ENCODE measurements at places on chromosomes 2 and 18. TPM values are rescaled to one million over a fixed set of nuclear protein-coding genes. Genes with fewer than 3 reads are reported as not detected.

GRCh38 chr2:136392897-136393505 lies 275.1 kb upstream of the CXCR4 start:
- DNase-seq = no peak

DNA sequence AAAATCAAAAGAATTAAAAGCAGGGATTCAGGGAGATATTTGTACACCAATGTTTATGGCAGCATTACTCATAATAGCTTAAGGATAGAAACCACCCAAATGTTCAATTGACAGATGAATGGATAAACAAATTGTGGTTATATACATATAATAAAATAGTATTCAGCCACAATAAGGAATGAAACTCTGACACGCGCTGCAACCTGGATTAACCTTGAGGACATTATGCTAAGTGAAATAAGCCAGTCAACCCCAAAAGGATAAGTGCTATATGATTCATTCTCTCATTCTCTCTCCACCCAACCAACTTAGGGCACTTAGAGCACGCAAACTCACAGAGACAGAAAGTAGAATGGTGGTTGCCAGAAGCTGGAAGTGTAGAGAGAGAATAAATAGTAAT lies 216.8 kb upstream of the SLC14A2 start:
- no peak for DNase-seq

- DNase-seq = no peak
These were observed 158.6 kb upstream of the TWIST2 start for GRCh38 chr2:238689331-238689730.

DNA sequence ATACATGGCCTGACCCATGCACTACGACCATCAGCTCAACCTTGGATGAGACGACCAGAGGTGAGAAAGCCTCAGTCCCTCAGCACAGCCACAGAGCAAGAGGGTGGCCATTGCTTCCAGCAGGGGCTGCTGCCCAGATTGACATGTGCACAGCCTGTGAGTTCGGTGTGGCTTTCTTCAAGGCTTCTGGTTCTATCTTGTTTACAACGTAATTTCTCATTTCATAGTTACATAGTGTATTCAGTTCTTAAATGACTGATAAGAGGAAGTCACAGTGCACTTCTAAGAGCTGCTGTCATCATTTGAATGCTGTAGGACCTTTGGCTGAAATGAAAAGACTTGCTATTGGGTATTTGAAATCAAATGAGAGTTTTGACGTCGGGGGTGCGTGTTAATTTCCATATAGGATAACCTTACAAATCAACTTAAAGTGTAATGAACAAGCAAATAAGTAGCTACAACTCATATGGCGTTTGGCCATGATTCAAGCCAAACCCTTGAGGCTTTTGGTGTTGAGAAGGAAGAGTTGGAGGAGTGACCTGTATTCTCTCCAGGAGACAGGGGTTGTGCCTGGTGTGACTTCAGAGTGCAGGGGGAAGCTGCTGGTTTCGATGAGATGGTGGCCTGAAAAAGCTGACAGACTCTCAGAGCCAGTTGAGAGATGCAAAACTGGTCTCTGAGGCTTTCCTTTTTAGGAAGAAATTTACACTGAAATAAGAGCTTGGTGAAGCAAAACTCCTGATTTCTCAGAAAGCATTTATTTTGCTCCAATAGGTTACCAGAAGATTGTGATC lies 51.0 kb downstream of the TSHZ1 start:
- DNase-seq = no peak

DNA sequence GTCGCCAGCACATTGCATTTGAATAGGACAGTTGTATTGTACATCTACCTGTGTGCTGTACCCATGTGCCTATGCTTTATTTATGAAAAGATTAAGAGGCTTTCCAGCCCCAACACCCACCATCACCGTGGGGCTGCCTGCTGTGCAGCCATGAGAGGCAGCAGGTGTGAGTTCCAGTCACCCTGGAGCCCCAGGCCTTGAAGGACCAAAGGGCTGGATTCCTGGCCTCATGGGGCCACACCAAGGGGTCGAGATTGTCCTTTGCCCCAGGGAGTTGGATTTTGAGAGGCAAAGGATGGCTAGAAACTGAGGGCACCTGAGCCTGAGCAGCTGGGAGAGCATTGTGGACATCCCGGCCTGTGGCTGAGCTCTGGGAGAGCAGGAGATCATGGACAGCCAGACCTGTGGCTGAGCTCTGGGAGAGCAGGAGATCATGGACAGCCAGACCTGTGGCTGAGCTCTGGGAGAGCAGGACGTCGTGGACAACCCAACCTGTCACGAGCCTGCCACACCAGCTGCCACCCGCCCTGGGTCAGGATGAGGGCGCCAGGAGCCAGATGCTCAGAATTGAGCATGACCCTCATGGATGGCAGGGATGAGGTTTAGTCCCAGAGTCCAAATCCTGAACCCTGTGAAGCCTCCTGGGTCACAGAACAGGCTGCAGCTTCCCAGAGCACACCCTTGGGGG lies 182.5 kb upstream of the RAB6C start:
- no peak for DNase-seq

GRCh38 chr18:10727477-10727876 lies 201.7 kb downstream of the NAPG start:
- no peak for DNase-seq

GRCh38 chr2:85759257-85759613 lies 5.4 kb downstream of the ATOH8 start:
- DNase-seq = no peak

GRCh38 chr2:25000503-25001324 lies 29.0 kb upstream of the DNAJC27 start:
- no peak for DNase-seq

DNA sequence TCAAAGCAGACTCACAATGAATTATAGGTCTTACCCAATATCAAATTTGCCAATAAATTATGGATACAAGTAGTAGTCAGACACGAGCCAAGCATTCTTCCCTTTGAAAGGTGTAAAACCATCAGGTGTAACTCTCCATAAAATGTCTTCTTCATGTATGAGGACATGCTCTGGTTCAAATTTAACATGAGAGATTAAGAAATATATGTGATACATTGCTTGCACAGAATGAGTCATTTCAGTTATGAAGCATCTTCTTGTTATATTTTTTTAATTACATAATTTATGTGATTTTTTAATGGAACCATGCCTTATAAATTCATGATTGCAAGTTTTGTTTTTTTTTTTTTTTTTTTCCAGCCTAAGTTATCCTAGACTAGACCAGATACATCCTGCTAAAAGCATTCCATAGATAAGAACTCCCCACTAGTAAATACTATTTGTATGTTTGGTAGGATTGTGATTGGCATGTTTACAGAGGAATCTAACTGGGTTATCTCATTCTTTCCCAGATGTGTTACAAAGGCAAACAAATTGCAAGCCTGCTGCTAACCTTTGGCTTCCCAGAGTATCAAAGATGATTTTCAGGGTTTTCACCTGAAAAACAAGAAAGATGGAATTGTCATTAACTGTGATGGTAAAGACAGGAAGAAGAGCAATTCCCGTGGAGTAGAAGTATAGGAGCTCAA lies 621.9 kb downstream of the XIRP2 start:
- no peak for DNase-seq

GRCh38 chr2:30385327-30385726 lies 61.7 kb upstream of the LCLAT1 start:
- no peak for DNase-seq

DNA sequence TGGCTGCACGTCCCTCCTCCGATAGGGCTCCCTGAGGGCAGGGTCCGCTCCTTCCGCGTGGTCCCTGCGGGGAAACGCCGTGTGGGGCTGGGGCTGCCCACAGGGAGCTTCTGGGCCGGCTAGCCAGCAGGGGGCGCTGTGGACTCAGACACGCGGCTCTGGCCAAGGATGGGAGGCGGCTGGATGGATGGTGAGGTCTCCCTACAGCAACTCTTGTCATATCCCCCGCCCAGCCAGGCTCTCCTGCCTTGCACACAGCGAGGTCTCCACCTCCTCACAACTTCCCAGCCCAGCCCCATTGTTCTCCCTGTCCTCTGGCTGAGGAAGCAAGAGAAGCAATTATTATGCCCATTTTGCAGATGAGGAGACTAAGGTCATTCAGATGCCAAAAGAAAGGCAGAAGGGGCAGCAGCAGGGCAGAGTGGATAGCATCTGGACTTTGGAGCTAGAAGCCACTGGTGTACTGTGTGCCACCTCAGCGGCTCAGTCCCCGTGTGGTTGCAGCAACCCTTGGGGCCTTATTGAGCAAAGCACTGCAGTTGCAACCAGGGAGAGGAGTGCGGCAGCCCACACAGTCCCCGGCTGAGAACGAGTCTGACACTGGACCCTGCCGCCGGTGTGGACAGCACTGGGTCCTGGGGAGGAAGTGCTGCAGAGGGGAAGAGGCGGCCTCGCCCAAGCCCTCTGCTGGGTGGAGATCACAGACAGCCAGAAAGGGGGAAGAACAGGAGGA lies 99.0 kb downstream of the ZFP36L2 start:
- DNase-seq = no peak

GRCh38 chr2:99819766-99820165 lies 322.6 kb downstream of the AFF3 start:
- DNase-seq = no peak

- DNase-seq = no peak
These were observed 30.7 kb downstream of the GPD2 start for GRCh38 chr2:156466739-156467405.

DNA sequence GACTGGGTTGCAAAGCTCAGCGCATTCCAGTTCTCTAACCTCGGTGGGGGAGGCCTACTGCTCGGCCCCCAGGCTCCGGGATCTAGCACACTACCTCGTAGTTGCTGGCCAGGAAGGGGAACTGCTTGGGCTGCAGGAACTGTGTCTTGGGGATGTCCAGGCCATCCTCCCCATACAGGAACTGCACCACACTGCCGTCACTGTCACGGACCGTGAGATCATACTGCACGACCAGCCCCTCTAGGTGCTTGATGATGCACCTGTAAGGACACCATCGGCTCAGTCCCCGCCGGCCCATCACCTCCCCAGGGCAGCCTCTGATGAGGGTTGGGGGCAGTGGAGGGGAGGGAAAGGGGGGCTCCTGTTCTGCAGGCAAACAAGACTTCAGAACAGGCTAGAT lies 61.6 kb downstream of the POLR1A start:
- peak; percentile 58 for DNase-seq

GRCh38 chr2:189164746-189165145 lies 14.8 kb downstream of the COL5A2 start:
- peak; percentile 59 for DNase-seq

DNA sequence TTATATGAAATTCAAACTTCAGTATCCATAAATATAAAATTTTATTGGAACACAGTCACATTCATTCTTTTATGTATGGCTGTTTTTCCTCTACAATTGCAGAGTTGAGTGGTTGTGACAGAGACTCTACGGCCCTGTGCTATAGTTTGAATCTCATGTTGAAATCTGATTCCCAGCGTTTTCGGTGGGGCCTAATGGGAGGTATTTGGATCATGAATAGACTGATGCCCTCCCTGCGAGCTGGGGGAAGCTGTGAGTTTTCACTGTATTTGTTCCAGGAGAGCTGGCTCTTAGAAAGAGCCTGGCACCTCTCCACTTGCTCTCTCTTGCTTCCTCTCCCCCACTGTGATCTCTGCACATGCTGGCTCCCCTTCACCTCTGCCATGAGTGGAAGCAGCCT lies 1.7 kb downstream of the PFN4 start:
- no peak for DNase-seq

DNA sequence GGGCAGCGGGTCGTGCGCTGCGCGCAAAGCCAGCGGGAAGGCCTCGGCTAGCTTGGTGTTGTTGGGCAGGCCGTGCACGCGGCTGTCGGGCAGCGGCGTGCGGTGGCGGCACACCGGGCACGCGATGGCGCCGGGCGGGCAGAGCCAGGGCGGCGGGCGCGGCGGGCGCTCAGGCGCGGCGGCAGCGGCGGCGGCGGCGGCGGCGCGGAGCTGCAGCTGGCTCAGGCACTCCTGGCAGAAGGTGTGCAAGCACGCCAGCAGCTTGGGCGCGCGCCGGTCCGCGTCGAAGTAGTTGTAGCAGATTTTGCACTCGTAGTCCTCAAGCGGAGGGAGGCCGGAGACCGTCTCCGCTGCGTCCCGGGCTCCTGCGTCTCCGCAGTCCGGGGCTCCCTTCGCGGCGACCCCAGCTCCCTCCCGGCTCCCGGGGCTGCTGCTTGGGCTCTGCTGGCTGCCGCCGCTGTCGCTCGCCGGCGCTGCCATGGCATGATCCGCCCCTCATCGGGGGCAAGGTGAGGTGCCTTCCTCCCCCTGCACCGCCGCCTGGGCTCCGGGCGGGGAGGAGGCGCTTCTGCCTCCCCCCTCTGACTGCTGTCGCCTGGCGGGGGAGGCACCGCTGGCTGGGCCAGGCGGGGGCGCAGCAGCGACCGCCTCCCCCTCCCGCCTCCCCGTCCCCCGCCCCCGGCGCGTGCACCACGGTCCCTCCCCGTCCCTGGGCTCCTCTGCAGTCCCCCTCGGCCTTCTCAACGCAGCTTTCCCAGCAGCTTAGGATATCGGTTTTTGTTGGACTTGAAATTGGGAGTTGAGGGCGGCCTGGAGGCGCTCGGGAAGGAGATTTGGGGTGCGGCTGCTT lies 21.0 kb upstream of the PAX3 start:
- DNase-seq = no peak

DNA sequence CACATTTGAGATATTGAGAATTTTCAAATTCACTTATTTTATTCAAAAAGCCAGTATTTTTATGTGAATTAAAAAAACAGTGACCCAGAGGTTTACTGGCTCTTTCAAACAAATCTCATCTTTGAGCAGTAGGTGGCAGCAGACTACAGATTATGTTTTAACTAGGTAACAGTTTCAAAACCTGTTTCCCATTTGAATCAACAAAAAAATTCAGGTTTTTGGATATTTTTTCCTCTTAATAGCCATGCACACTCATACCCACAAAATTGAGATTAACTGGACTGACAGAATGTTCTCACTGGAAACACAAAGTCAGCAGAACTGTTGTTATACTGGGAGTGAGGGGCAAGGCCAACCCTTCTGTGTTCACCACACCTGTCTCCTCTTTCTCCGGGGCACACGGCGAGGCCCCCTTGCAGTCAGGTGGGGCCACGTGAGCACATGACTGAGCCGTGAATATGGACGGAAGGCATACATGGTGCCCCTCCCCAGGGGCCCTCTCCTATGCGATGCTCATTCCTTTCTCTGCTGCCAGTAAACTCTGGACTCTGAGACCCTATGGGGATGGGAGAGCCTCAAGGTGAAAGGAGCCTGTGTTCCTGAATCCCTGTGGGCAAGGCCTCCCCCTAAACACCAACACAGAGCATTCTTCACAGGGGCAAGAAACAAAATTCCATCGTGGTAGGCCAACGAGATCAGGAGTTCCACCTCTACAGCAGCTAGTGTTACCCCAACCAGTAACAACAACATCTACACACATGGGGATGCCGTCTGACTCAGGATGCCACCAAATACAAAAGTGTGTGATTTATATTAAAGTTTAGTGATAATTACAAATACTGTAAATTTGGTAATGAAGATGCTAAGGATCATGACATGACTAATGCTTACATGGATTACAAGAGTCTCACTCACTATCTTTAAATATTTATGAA lies 80.4 kb downstream of the LPIN2 start:
- no peak for DNase-seq

GRCh38 chr2:178233428-178233827 lies 39.1 kb downstream of the OSBPL6 start:
- no peak for DNase-seq

GRCh38 chr2:58046335-58046584 lies 346 bp upstream of the VRK2 start:
- no peak for DNase-seq

- no peak for DNase-seq
These were observed 28.4 kb downstream of the BOLA3 start for GRCh38 chr2:74119339-74119738.

- DNase-seq = no peak
These were observed 91.4 kb downstream of the PPP1R1C start for GRCh38 chr2:182077023-182077422.

Gene RUFY4
- not detected for total RNA-seq

Gene ALPG
- not detected for total RNA-seq

Gene SLC14A1
- 16.0 TPM for total RNA-seq

Gene OBSL1
- total RNA-seq = 75.7 TPM

Gene STK17B
- total RNA-seq = 33.3 TPM

Gene TMEM200C
- 1.4 TPM for total RNA-seq

Measured in suprapubic skin (tissue), 4 donors.